ENCODE measurements at places on chromosomes 12 and 14.

GRCh38 chr12:64082866-64083268 lies 139.2 kb downstream of the KICS2 start:
- peak; percentile 13 for DNase-seq

GRCh38 chr12:27344760-27345159 lies 12.1 kb downstream of the BMAL2 start:
- DNase-seq: no peak

GRCh38 chr12:122839907-122840554 lies 4.8 kb downstream of the HIP1R start:
- no peak for DNase-seq

DNA sequence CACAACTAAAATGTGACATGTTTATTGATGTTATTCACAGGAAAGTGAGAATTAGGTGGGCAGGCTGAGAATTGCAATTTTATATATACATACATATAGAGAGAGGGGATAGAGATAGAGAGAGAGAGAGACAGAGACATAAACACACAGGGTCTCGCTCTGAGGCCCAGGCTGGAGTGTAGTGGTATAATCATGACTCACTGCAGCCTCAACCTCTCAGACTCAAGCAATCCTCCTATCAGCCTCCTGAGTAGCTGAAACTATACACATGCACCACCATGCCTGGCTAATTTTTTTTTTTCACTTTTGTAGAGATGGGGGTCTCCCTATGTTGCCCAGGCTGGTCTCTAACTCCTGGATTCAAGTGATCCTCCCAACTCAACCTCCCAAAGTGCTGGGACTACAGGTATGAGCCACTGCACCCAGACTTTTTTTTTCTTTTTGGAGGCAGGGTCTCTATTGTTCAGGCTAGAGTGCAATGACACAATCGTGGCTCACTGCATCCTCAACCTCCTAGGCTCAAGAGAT lies 49.1 kb downstream of the R3HDM2 start:
- DNase-seq: no peak

DNA sequence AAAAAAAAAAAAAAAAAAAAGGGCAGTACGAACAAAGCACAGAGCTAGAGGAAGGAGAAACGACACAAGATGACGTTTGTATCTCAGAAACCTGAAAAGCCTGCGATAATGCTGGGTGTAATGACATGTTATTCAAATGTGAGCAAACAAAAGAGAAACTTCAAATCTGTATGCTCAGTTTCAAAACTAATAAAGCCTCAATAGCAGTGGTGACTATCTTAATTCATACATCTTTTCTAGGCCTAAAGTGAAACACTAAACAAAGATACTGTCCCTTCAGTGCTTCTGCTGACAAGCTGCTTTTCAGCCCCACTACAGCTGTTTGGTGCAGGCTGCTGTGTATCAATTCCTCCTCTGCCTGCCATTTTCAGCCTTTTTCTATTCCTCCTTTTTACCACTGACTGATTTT lies 15.8 kb downstream of the ITPR2 start:
- DNase-seq: no peak

DNA sequence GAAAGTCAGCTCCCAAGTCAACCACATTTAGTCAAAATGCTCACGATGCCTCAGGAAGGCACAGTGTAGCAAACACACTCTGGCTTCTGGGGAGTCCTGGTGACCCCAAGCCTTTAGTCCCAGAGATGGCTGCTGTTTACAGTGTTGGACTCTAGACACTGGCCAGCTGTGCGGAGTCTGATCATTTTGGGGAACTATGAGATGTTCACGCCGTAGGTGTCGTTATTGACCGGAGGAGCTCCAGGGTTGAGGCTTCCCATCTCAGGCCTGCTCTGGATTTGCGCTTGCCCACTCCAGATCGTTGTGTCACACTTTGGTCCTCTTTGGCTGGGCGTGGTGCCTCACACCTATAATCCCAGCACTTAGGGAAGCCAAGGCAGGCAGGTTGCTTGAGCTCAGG lies 27.7 kb downstream of the BRI3BP start:
- DNase-seq: no peak

All from HEK293T (cell line).